Stimulated activated CD4-positive, alpha-beta T cell treated with anti-CD3 and anti-CD28 coated beads, Interleukin-2, amount 100 ng/mL, for 24 hours (primary cell): ENCODE measurements at places on chromosomes 16 and 17.

- DNase-seq, result no peak
Measured at GRCh38 chr16:17177959-17178905, 292.5 kb downstream of the XYLT1 start.

GRCh38 chr17:81858967-81859905 is 1.1 kb downstream of the P4HB start:
- DNase-seq, result no peak

GRCh38 chr16:77775911-77776909 is 12.2 kb upstream of the VAT1L start:
- no peak for DNase-seq

- DNase-seq, result no peak
Measured at GRCh38 chr17:27930000-27930399, 36.8 kb upstream of the LYRM9 start.

- no peak for DNase-seq
Measured at GRCh38 chr17:36812762-36813161, 124.5 kb upstream of the LHX1 start.

DNA sequence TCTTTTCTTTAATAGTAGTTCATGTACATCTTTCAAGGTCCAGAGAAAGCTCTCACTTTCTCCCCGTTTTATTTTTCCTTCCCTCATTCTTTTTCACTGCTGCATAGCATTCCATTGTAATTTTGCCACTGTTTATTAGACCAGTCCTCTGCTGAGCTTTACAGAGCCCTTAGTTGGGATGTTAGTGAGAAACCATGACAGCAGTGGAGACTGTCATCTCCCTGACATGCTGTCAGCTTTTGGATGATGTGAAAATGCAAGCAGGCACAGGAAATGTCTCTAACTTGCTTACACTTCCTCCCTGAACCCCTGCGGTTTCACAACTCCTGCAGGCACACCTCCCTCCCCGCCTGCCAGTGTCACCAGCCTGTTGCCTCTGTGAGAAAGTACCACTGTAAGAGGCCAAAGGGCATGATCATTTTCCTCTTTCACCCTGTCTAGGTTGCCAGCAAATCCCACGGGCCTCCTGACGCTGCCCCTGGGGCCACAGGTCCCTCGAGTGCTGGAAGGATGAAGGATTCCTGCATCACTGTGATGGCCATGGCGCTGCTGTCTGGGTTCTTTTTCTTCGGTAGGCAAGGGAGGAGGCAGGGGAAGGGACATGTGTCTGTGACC is at the start of gene ITGAL:
Gene ITGAL, plus strand, starts transcription at position 415 of the 615 bp plus-strand sequence. Its CDS starts 96 bp downstream, at position 511.
- peak; percentile 81 for DNase-seq

DNA sequence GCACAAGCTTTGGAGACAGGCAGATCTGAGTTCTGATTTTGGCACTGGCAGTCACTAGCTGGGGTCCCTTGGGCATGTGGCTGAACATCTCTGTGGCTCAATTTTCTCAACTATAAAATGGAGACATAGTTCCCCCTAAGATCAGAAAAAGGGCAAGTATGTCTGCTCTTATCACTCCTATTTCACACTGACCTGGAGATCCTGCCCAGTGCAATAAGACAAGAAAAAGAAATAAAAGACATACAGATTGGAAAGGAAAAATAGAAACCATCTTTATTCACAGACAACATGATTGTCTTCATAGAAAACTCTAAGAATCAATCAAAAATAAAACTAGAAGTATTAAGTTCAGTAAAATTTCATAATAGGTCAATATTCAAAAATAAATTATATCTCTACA is 56.0 kb upstream of the LHX1 start:
- DNase-seq, result no peak

DNA sequence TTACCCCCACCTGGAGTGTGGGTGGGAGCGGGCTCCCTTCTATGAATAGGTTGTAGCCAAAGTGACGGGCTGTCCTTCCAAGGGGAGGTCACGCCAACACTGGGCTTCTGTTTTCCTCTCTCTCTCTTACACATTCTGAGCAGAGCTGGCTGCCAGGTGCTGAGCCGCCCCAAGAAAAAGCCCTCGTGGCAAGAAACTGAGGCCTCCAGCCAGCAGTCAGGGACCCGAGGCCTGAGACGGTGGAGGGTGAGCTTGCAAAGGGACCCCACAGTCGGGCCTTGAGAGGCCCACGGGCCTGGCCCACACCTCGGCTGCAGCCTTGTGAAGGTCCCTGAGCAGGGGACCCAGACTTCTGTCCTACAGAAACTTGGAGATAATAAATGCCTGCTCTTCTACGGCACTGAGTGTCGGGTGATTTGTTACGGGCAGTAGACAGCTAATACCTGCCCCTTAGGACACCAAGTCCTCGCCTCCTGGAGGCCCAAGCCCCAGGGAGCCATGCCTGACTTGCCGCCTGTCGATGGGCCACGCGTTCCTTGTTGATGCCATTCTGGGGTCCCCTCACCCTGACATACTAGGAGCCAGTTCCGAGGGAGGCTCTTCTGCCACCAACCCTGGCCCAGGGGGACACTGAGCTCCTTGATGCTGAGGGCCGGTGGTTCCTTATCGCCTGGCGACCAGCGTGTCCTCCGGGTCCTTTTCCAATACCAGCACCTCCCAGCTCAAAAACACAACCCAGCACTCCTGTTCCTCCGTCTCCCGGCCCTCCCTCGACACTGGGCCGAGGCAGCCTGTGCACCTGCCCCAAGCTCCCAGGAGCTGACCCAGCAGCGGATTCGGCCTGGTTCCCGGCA is 26.1 kb downstream of the SLC25A10 start:
- DNase-seq, result no peak

DNA sequence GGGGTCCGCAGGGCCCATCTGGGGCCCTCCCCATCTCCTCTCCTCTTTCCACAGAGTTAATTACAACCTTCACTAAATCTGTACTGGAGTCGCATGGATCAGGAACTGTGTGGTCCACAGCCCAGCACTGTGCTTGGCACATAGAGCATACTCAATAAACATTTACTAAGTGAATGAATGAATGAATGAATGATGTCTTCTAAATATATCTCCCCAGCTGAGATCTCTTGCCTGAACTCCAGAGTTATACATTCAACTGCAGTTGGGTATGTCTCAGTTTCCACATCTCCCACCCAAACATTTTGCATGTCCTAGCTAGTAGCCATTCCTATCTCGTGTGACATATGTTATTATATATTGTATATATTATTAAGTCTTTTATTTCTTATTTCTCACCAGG is 28.7 kb upstream of the IL21R start:
- DNase-seq, result no peak

GRCh38 chr16:16140537-16140936 is 82.8 kb downstream of the ABCC6 start:
- DNase-seq, result no peak

DNA sequence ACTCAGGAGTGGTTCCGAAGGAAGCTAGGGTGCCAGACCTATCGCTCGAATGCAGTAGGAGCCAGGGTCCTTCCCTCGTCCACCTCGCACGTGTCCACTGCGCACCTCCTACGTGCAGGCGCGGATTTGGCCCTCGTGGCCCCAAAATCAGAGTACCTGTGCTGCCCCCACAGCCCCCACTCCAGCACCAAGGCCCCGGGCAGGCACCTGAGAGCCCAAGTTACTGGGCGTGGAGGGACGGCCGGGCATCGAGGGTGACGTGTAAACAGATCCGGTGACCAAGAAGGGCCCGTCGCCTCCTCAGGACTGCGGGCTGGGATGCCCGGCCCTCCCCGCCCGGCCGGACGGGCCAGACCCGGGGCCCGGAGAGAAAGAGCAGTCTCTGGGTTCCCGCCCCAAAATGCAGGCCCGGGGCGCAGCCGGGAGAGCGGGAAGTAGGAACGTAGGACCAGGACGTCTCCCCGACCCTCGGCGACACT is 492 bp downstream of the SLC25A39 start:
- no peak for DNase-seq

DNA sequence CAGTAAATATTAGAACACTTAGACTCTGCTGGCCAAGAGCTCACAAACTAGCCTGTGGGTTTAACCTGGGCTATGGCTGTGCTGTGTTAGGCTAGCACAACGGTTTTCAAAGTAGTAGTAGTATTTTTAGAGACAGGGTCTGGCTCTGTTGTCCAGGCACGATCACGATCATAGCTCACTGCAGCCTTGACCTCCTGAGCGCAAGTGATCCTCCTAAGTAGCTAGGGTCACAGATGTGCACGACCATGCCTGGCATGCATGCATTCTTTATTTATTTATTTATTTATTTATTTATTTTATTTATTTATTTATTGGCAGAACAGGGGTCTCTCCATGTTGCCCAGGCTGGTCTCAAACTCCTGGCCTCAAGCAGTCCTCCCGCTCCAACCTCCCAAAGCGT is 10.3 kb downstream of the MRPL27 start:
- no peak for DNase-seq

- no peak for DNase-seq
Measured at GRCh38 chr16:87948119-87948545, 3.1 kb upstream of the BANP start.

- DNase-seq, result peak; percentile 89
Measured at GRCh38 chr17:57463103-57463885, 207.0 kb downstream of the MSI2 start.

DNA sequence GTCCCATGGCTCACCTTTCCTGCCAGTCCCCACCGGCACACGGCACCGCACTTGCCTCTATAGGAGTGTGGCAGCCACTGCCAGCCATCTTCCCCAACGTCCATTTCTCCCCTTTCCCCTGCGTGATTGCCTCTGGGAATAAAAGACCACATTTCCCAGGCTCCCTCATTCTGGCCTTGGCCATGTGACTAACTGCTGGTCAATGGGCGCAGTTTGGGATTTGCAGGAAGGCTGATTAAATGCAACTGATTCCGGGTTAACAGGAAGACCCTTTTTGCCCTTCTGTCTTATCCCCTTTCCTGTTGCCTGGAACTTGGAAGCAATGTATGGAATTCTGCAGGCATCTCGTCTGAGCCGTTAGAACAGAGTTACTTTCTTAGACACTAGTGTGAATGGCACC is 3.0 kb downstream of the BTBD17 start:
- DNase-seq, result no peak

DNA sequence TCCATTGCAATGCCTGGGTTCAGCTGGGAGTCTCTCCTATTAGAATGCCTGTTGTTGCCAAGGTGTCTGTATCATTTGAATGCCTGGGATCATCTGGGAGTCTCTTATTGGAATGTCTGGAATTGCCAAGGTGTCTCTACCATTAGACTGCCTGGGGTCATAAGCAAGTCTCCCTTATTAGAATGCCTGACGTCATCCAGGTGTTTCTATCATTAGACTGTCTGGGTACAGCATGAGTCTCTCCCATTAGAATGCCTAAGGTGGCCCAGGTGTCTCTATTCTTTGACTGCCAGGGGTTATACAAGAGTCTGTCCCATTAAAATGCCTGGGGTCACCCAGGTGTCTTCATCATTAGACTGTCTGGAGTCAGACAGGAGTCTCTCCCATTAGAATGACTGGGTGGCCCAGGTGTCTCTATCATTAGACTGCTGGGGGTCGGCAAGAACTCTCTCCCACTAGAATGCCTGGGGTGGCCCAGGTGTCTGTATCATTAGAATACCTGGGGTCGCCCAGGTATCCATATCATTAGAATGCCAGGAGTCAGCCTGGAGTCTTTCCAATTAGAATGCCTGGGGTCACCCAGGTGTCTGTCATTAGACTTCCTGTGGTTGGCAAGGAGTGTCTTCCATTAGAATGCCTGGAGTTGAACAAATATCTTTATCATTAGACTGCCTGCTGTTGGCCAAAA is 2274.0 kb downstream of the TP53TG3F start:
- DNase-seq, result no peak
